Stimulated activated CD4-positive, alpha-beta T cell treated with anti-CD3 and anti-CD28 coated beads, Interleukin-15, amount 100 ng/mL, for 1 hour (primary cell): ENCODE measurements at places on chromosomes 5 and 9.

DNA sequence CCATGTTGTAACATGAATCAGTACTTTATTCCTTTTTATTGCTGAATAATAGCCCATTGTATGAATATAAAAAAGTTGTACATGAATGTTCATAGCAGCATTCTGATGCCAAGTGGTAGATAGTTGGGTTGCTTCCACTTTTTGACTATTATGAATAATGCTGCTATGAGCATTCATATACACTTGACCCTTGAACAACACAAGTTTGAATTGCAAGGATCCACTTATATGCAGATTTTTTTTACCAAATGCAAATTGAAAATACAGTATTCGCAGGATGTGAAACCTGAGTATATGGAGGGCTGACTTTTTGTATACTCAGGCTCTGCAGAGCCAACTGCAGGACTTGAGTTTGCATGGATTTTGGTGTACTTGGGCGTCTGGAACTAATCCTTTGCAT, 14.7 kb upstream of the SIL1 start:
- no peak for DNase-seq

GRCh38 chr5:17219469-17219868, 2.0 kb downstream of the BASP1 start:
- no peak for DNase-seq

GRCh38 chr5:32709750-32710549, 1.2 kb upstream of the NPR3 start:
- DNase-seq, result no peak

DNA sequence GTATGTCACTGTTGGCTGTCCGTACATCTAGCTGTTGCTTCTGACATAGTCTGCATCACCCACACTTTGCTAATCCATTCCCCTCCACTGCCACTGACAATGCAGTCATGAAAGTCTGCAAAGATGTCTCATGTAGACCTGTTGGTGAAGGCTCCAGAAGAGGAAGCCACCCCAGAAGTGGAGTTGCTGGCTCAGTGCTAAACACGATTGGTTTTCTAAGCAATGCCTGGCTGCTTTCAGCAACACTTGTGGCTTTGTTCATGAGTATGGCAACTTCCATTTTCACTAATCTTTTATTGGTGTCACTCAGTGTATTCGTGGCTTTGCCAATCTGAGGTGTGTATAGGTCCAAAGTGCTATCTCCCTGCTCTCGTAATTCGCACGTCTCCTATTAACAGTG, 288.1 kb downstream of the GADD45G start:
- no peak for DNase-seq

DNA sequence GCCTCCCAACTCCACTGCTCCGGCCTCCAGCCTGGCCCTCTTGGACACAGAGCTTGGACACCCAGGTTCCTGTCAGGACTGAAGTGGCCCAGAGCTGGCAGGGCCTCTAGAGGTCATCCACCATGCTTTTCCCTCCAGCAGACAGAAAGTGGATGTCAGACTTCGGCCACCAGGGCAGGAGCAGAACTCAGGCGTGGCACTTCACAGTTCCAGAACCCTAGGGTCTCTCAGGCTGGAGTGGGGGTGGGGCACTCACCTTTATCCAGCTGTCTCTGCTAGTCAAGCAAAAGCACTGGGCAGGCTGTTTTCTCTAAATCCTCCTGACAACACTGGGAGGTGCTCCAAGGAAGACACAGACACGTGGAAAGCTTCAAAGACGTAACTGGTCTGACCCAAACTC, 35.6 kb upstream of the N4BP3 start:
- no peak for DNase-seq

GRCh38 chr9:121718084-121718483, 66.7 kb downstream of the DAB2IP start:
- DNase-seq, result no peak
